ENCODE measurements at places on chromosomes 5 and 9.

DNA sequence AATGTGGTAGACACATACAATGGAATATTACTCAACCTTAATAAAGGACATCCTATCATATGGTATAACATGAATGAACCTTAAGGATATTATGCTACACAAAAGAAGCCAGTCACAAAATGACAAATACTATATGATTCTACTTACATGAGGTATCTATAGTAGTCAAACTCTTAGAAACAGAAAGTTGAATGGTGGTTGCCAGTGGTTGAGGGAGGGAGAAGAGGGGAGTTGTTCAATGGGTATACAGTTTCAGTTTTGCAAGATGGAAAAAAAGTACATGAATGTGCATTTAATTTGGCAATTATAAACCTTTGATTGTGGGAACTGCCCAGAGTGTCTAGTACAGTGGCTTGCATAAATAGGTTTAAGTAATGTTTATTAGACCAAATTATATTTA, 473.3 kb upstream of the ZNF608 start:
- DNase-seq, result no peak

DNA sequence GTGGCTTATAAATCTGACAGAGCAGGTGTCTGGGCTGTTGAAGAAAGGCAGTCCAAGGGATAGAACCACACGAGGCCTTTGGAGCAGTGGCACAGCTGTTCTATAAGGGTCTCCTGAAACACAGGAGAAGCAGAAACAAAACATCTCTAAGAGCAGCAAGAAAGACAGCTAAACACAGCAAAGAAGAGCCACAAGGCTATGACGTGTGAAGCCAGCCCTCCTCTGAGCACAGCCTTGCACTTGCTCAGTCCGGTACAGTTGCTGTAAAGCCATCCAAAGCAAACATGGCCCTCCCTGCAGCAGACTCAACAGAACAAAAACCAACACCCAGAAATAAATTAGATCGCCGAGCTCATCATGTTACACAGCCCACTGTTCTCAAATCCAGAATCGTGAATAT, 2.6 kb upstream of the GZMK start:
- DNase-seq, result no peak

DNA sequence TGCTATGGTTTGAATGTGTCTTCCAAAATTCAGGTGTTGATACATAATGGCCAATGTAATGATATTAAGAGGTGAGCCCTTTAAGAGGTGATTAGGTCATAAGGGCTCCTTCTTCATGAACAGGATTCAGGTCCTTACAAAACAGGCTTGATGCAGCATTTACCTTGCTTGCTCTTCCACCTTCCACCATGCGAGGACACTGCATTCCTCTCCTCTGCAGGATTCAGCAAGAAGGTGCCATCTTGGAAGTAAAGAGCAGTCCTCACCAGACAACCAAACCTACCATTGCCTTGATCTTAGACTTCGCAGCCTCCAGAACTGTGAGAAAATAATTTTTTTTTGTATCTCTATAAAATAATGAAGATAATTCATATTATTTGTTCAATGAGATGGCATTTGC, 314.0 kb upstream of the SMARCA2 start:
- DNase-seq, result no peak

- DNase-seq, result no peak
Measured at GRCh38 chr5:148107608-148108007, 43.8 kb downstream of the SPINK5 start.

DNA sequence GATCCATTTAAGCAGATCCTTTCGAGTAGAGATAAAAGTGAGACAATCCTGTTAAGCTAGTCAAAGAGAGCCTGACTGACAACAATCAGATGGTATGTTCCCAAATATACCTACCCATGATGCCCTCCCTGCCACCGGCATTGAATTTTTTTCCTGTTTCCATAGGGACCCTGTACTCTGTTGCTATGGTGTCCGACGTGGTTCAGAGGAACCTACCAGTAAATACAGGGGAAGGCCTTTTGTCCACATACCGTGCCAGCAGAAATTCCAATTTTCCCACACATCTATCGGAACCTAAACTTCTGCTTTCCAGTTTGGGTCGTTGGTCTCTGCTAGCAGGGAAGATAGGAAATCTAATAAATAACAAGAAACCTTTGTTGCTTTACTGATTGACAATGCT, 64.7 kb downstream of the MEGF10 start:
- DNase-seq, result no peak

DNA sequence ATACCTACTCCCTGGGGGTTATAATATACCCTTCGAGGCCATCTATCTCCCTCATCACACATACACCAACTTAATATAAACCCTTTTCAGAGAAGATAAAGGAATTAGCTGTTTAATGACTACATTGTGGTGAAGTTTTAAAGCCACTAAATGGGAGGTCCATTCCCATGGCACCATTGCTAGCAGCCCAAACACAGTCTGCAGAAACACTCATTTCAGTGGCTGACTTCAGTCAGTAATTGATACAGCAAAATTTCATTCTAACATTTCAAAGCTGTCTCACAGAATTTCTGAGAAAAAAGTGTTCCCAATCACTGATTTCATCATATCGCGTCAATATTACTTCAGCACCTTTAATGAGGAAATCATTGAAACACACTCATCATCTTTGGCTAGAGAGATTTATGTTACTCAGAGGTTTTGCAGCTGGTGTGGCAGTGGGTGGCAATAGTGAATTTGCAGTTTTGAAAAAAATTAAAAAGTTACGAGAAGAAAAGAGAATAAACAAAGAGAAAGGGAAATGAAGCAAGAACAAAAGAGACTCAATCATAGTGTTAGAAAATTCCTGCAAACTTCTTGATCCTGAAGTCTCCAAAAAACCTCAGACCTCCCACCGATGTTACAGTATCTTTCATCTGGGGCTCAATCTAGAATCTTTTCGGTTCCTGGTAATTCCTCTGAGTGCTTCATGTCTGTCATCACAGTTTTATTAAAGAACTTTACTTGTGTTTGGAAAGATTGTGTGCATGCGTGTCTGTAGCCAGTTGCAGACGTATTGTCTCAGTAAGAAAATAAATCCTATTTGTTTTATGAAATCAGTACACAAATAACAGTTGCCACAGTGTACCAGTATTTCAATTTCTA, 105.0 kb downstream of the ERCC6L2 start:
- peak; percentile 6 for DNase-seq

- no peak for DNase-seq
Measured at GRCh38 chr9:105093685-105094084, 150.8 kb upstream of the SLC44A1 start.

- DNase-seq, result no peak
Measured at GRCh38 chr5:160961038-160961437, 109.0 kb upstream of the ATP10B start.

DNA sequence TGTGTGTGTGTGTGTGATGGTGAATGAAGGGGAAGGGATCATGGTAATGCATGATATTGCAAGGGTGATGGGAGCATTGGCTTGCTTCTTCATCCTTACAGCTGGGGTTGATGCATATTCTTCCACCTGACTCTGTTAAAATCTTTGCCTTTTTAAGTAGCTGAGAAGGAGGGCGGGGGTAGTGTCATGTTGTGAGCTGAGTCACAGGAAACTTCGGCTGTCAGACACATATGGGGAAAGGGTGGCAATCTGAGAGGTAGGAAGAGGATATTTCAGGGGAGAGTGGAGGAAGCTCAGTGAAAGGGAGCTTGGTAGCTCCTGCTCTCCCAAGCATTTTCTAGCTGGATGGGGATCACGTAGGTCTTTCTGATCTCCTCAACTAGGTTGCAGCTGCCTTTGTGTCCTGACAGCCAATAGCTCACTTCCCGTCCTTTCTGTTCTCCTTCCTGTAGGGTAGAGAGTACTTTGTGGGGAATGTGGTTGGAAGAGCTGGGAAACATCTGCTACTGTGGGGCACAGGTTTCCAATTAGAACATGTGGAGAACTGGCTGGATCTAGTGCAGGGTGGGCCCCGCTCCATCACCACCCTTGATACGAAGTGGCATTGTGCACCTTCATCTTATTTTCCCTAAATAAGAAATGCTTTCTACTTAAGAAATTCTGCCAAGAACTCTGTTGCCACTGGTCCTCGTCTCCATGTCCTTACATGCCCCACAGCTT, 18.1 kb upstream of the CLK4 start:
- peak; percentile 20 for DNase-seq

DNA sequence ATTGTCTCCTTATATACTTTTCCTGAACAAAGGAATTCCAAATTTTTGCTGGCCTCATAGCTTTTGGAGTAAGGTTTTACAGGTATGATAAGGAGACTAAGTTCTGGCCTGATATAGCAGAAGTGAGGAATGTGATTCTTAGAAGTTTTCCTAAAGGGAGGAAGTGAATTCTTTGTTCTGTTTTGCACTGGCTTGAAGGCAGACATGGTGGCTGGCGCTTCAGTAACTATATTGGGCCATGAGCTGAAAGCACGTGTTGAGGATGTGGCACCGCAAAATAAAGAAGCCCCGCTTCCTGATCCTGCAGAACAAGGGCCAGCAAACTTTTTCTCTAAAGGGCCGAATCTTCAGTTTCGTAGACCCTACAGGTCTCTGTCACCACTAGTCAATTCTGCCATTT, 224.2 kb downstream of the SNX18 start:
- DNase-seq, result no peak

DNA sequence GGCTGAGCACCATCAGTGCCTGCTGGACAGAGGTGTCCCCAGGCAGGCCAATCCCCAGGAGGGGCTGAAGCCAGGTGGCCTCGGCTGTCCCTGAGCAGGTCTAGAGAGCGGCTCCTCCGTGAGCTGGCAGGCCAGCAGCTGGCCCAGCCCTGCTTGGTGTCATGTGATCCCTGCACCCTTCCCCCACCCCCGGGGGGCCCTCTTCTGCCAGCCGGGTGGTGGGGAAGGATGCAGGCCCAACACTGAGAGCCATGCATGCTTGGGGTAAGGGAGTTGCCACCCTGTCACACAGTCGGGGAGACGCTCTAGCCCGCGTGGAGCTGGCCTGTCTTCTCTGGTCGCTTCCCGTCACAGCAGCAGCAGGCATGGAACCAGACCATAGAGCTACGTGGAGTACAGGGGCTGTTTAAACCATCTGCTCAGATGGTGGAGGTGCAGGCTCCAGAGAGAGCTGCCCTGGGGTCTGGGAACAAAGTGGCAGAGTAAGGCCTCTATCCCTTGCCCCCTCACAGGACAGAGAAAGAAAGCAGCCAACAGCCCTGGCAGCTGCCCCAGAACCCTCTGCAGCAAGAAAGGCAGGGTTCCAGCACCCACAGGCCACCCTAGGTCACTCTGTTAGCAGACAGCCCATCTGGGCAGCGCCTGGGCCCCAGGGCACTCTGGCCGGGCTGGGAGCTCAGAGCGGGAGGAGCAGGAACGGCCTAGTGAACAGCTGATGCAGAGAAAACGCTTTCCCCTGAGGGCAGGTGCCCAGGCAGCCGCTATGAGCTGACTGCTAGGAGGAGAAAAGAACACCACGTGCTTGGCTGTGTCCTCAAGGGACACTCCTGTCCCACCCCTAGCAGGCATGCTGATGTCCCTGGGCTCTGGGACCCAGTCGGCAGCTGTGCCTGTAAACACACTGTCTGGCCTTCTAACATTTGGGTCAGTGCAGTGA, 6.8 kb downstream of the RALGDS start:
- peak; percentile 58 for DNase-seq

DNA sequence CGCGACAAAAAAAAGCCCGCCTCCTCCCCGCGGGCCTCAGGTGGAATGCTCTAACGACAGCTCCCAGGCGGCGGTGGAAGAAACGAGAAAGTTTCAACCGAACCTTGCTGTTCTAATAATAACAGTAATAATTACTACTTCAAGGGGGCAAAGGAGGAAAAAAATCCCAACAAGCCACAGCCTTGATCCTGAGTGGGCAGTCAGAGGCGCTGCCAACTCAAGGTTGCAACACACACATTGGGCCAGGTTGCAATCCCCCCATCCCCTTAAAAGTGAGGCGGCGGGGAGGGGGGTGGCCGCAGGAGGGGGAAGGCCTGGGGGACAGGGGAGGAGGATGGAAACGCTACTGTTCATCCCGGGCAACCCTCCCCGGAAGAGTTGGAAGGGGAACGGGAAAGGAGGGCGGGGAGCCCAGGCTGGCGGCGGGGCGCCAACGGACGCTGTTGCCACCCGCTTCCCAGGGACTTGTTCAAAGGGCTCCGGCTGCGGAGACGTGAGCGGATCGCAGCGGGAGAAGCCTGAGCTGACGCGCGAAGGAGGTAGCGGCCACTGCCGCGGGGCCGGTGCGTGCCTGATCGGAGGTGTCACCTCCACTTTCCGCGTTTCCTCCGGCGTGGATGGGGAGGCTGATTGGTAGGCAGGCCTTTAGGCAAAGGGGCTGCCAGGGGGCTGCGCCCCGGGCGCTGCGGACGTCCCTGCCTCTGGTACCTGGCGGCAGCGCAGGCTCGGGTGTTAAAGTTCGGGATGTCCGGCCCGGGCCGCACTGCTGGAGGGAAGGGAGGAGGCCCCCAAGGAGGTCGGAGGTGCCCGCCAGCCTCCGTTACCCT, 647 bp downstream of the SMARCA2 start:
- peak; percentile 79 for DNase-seq

- DNase-seq, result peak; percentile 17
Measured at GRCh38 chr9:134534661-134535080, 106.9 kb upstream of the COL5A1 start.

DNA sequence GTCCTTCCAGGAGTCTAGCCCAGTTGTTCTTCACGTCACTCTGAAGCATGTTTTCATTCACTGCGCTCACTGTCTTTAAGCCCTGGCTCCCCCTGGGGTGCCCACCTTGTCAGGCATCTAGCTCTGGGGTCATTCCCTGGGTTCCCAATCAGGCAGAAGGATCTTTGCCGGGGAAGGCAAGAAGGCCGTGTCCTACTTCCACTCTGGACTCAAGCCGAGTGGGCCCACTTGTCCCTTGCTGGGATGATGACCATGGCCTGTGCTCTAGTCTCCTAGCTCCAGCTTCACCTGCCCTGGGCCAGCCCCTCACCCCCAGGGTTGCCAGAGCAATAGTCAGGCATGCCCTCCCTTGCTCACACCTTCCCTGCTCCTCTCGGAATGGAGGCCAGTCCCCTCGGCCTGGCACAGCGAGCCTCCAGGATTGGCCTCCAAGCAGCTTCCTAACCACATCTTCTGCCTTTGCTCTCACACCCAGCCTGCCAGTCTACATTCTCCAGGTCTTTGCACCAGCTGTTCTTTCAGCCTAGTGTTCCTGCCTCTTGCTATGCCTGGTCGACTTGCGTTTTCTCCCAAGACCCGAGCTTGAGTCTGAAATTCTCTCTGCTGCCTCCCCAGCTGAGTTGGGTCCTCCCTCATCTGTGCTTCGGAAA, 32.2 kb upstream of the PSD2 start:
- DNase-seq, result no peak

GRCh38 chr9:75858497-75859092, 31.9 kb upstream of the PCSK5 start:
- no peak for DNase-seq

DNA sequence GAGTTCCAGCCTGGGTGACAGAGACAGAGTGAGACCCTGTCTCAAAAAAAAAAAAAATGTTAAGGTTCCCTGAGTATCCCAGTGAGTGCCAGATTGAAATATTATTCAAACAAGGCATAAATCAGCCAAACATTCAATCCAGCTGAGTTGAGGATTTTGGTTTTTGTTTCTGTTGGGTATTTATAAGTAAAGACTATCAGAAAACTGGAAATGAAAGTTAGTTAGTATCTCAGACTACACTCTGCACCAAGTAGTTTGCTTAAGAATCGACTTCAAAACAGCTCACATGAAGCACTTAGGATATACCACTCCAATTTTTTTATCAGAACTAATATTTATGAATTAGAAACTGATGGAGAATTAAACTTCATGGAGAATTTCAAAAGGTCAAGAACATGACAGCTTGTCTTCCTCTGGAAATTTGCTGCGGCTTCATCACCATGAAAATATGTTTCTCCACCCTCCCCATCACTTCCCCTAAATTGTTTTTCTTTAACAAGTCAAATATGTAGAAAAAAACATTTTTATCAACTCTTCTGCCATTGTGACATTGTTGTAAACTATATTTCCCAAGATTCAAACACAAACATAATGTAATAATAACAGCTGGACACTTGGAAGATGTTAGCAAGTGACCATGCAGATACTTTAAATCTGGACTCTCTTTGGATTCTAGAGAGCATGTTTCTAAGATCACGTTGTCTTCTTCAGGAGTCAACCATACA, 110.0 kb upstream of the PTGER4 start:
- DNase-seq, result peak; percentile 39
